NB4 (cell line): ENCODE measurements at places on chromosomes 1 and 21.

DNA sequence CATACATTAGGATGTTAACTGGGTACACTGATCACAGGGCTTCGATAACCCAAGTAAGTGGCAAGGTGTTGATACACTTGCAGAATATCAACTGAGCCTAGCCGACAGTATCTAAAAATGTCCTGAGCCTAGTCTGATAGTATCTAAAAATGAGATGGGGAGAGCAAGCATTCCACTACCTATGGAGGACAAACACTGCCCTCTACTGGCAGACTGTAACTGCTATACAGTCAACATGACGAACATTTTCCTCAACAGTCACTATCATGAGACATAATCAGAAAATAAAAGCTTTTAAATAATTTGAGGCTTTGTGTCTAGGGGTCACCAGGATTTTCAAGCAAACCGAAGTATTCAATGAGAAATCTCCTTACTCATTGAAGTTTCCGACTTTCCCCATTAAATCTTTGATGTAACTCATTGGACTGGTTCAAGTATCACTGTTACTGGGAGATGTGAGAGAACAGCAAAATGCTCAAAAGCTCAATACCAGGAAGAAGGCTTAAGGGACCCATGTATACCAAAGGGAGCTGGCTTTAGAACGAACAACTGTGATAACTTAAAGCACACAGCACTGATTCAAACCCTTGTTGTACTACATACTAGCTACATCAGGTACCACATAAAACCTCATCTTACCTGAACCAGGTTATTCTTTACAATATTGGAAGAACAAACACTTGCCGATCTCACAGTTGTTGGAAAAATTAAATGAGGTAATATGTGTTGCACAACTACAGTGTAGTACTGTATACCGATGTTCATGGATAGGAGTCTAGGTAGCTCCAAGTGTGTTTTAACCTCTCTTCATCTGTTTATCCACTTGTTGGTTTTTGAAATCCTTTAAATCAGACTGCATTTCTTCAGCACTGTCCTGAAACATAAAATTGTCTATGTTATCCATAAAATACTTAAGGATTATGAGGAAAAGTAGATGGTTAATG is 31.1 kb upstream of the SLC45A3 start:
- DNase-seq = peak; percentile 82

DNA sequence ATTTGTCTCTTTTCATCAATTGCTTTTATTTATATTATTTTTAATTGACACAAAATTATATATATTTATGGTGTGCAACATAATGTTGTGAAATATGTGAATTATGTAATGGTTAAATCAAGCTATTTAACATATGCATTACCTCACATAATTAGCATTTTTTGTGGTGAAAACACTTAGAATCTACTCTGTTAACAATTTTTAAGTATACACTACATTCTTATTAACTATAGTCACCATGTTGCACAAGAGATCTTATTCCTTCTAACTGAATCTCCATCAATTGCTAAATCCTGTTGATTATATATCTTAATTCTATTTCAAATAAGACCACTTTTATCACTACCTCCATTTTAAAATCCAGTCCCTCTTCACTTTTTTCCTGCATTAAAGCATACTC is 42.5 kb downstream of the PLPPR5 start:
- no peak for DNase-seq

- no peak for DNase-seq
Observed at GRCh38 chr1:91787919-91788318, 98.0 kb downstream of the TGFBR3 start.

DNA sequence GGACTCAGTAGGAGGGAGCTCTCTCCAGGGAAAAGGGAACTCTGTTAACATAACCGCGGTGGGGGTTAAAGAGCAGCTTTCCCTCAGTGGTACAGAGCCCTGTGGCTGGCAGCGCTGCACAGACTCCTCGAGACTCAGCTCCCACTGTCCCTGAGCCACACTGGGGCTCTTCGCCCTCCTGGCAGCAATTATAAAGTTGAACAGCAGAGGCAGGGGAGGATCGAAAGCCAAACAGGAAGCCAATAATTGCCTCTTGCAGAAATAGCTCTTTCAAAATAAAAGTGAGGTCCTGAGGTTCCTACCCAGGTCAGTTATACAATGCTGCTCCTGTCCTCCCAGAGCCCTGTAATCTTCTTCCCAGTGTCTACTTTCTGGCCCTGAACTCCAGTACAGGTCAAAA is 77.0 kb downstream of the FAM78B start:
- DNase-seq = peak; percentile 6

- peak; percentile 88 for DNase-seq
Observed at GRCh38 chr1:156599811-156600210, 1.5 kb downstream of the GPATCH4 start.

DNA sequence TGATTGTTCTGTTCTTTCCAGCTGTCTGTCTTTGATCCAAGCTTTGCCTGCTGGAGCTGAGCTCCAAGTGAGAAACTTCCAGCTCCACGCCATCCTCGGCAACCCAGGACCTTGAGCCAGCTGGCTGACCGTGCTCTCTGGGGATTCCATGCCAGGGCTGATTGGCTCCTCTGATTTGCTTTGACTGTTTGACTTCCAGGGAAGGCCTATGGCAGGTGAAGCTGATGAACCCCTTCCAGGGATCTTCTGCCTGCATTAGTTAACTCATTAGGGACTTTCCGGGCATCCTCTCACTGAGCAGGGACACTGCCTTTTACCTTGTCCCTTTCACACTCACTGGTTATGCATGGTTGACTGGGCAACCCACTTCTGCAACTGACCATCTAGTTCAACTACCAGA is 406.1 kb downstream of the RPS6KC1 start:
- no peak for DNase-seq

GRCh38 chr1:30475201-30475600 is 248.2 kb downstream of the MATN1 start:
- DNase-seq = no peak

DNA sequence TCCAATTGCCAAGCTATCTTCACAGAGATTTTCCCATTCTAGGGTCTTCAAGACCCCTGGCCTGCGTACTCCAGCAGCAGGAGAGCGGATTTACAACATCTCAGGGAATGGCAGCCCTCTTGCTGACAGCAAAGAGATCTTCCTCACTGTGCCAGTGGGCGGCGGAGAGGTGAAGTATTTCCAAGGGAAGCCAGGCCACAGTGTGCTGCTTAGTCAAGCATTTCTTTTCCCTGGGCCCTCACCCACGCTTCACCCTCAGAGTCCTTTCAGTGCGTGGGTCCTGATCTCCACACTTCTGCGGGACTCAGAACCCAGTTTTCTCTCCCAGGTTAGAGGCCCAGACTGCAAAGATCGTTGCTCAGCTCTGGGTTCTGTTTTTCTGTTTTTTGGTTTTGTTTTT is 13.1 kb downstream of the CDCA8 start:
- no peak for DNase-seq

DNA sequence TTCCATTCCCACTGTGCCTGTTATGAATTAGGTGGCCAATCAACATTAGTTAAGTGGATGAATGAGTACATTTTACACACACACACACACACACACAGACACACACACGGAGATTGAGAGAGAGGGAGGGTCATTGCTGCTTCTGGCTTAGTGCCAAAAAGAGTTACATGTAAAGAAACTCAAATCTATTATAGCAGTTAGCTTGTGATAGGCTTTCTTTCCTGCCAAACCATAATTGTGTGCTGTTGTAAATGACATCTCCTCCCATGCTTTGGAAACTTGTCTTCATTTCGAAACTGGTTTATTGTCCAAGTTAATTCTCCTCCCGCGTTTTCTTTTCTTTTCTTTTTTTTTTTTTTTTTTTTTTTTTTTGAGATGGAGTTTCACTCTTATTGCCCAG is 1.4 kb upstream of the MT1HL1 start:
- DNase-seq = no peak

- DNase-seq = no peak
Observed at GRCh38 chr1:36765785-36766300, 268.5 kb downstream of the GRIK3 start.

GRCh38 chr1:211484755-211485479 is 7.0 kb downstream of the RD3 start:
- no peak for DNase-seq

GRCh38 chr1:31761883-31762282 is 2.3 kb downstream of the ADGRB2 start:
- DNase-seq = no peak

- no peak for DNase-seq
Observed at GRCh38 chr21:41616031-41616591, 108.2 kb upstream of the TMPRSS2 start.

DNA sequence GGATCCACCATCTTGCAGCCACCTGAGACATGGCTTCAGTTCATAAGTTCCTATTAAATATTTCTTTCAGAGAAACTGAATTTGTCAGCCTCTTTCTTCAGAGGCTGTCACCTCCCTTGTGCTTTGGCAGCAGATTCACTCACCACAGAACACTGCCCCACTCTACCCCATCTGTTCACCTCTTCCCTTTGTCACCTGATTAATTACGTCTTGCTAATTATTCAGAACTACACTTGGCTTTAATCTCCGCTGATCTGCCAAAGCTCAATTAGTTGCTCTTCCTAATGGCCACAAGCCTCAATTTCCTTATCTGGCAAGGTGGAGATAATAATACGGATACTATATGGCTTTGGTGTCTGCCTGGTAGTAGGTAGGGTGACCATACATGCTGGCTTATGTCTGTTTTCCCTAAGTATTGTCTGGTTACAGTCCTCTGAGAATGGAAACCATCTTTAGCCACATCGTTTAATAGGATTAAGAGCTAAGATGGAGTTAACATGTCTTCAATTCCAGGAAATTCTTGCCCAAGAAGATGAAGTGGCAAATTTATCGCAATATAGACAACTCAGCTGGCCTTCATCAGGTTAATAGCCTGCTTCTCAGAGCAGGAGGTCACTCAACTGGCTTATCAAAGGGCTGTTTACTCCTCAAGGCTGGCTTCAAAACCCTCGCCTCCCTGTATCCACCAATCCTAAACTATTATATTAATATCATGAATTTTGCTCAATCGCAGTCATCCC is 58.2 kb upstream of the ADAR start:
- DNase-seq = no peak

DNA sequence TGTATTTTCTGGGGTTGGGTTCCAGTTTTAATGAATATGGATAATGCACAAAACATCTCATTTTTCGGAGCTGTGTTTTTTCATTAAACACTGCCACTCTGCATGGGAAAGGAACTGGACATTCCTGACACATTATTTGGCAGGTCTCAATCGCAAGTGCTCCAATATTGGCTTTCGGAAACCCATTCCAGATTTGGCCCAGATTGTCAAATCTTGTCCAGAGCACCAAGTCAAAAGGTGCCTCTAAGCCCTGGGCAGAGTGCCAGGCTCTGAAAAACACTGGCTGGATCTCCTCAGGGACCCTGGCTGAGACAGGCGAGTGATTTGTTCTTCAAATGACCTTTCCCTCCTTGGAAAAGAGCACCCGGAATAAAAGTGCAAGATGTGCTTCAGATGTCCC is 68.4 kb upstream of the MRPS6 start:
- no peak for DNase-seq

GRCh38 chr1:172286629-172287076 is 133.8 kb upstream of the C1orf105 start:
- peak; percentile 14 for DNase-seq

GRCh38 chr1:210700511-210700910 is 371.8 kb downstream of the HHAT start:
- DNase-seq = no peak

GRCh38 chr1:156623946-156624813 is 5.0 kb downstream of the HAPLN2 start:
- peak; percentile 55 for DNase-seq

GRCh38 chr1:240683576-240683975 is 71.6 kb upstream of the GREM2 start:
- no peak for DNase-seq

GRCh38 chr1:51515312-51515960 is 3.6 kb downstream of the EPS15 start:
- no peak for DNase-seq
